Dermis microvascular lymphatic vessel endothelial cell (primary cell): ENCODE measurements at places on chromosomes 2 and 18.

DNA sequence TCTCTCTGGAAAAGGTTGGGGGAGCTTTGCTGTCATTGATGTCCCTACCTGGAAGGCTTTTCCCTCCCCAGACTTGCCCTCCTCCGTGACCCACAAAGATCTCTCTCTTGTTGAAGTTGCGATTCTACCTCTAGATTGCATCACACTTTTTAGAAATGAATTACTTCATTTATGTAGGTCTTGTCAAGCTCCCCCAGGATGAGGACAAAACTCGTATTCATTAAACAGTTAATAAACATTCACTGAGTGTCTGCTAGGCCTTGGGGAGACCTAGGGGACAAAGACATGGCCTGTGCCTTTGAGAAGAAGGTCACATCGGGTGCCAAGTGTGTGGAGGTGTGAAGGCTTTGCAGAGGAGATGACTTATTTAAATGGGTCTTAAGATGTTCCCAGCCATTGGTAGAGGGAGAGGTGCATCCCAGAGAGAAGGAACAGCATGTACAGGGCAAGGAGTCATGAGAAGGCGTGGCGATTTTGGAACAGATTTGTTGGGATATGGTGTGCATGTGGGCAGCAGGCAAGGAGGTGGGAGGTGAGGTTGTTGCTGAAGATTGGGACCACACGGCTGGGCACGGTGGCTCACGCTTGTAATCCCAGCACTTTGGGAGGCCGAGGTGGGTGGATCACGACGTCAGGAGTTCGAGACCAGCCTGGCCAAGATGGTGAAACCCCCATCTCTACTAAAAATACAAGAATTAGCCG is 9.8 kb upstream of the YWHAQ start:
- DNase-seq, result no peak

GRCh38 chr2:189580241-189580651 is 340 bp downstream of the SLC40A1 start:
- DNase-seq, result no peak

- no peak for DNase-seq
Observed at GRCh38 chr18:57121542-57122112, 25.3 kb upstream of the BOD1L2 start.

- no peak for DNase-seq
Observed at GRCh38 chr18:39749154-39749553, 2183.6 kb upstream of the CELF4 start.

GRCh38 chr2:163753726-163754125 is 17.9 kb upstream of the FIGN start:
- no peak for DNase-seq

- no peak for DNase-seq
Observed at GRCh38 chr2:229674830-229675530, 39.4 kb downstream of the DNER start.

DNA sequence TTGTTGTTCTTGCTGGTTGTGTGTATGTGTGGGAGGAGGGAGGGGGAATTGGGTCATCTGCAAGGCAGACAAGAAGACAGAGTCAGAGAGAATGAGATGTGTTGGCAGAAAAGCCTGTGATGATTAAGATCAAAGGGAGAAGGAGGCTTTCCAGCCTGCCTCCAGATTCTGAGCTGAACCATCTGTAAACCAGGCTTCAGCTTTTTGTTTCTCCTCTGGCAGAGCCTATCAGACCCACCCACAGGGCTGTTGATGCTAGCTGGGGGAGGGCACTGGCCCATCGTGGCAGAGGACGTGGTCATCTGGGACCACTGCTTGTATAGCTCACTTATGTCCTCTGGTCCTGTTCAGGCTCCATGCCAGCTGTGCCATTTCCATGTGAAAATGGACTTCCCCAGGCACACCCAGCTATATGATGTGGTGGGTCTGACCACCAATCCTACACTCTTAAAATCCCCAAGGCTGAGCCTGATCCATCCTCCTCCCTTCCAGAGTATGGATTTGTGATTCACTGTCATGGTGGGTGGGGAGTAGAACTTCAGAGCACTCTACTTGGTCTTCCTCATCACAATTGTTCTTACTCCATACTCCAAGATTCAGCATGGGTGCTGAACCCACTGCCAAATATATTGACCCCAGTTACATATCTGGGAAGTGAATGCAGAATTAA is 27.8 kb upstream of the COL6A3 start:
- no peak for DNase-seq

GRCh38 chr18:77114415-77115191 is 18.0 kb downstream of the MBP start:
- DNase-seq, result peak; percentile 98

DNA sequence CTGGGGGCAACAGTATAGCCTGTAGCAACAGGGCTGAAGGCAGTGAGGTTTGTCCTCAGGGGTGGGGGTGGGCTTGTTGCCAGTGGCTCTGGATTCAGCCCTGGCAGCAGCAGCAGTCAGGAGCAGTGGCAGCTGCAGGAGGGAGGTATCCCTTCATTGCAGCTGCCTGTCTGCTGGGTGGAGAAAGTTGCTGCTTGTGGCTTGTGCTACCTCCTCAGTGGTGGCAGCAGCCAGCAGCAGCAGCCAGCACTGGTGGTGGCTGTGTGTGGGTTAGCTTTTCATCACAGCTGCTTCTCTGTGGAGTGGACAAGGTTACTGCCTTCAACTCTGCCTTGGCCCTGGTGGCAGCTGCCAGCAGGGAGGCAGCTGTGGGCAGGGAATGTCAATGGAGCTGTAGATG is 94.9 kb downstream of the ARL6IP6 start:
- DNase-seq, result no peak

- DNase-seq, result peak; percentile 2
Observed at GRCh38 chr2:148906124-148906523, 31.1 kb downstream of the KIF5C start.

DNA sequence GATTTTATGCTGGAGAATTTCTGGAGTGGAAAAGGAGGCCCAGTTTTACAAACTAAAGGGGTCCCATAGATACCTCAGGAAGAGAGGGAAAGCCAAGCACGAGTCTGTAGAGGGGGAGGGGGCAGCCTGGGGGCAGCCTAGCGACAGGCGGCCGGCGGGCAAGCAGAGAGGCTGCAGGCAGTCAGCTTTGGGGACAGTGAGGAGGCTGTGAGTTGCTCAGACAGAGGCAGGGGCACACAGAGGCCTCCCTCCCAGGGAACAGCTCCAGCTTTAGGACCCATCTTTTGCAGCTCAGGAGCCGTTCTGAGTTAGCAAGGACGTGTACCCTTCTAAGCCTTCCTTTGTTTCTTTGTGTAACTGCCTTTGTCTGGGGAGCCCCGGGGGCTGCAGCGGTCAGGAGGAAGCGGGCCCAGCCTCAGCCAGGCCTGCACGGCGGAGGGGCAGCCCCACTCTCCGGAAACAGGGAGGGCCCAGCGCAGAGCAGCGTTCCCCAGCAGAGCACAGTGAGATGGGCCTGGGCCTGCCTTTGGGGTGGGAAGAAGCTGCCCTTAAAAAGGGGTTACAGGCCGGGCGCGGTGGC is 41.1 kb upstream of the RALBP1 start:
- DNase-seq, result no peak

DNA sequence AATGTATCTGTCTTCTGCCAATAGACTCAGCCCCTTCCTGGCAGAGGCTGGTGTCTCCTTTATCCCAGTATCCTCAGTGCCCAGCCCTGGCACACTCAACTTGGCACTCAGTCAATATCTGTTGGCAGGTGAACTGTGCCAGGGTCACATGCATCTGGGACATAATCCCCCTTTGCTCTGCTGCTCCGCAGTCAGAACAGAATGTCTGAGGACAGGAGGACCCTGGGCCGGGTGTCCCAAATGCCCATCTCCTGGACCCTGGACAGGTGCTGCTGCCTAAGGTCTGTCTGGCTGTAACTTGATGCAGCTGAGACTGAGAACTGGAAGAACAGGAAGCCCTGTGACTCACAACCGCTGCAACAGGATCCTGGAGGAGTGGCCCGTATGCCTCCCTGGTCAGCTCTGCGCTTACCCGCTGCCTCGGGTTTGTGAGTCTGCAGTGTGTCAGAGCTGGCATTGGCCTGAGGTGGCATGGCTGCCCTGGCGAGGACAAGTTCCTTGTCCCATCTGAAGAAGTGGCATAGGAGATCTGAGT is 11.4 kb downstream of the HK2 start:
- DNase-seq, result no peak
